ENCODE measurements at places on chromosomes 13 and 19.

- no peak for DNase-seq
Measured at GRCh38 chr13:65595916-65596315, 1634.2 kb downstream of the PCDH9 start.

- no peak for DNase-seq
Measured at GRCh38 chr19:2587001-2587719, 111.2 kb downstream of the GADD45B start.

GRCh38 chr13:61339054-61339621 lies 76.5 kb downstream of the PCDH20 start:
- DNase-seq, result no peak

GRCh38 chr19:5356428-5356827 lies 15.8 kb upstream of the PTPRS start:
- DNase-seq, result no peak

GRCh38 chr19:48742096-48742495 lies 1.7 kb upstream of the RASIP1 start:
- no peak for DNase-seq

- DNase-seq, result no peak
Measured at GRCh38 chr13:28412981-28413380, 81.9 kb downstream of the FLT1 start.

DNA sequence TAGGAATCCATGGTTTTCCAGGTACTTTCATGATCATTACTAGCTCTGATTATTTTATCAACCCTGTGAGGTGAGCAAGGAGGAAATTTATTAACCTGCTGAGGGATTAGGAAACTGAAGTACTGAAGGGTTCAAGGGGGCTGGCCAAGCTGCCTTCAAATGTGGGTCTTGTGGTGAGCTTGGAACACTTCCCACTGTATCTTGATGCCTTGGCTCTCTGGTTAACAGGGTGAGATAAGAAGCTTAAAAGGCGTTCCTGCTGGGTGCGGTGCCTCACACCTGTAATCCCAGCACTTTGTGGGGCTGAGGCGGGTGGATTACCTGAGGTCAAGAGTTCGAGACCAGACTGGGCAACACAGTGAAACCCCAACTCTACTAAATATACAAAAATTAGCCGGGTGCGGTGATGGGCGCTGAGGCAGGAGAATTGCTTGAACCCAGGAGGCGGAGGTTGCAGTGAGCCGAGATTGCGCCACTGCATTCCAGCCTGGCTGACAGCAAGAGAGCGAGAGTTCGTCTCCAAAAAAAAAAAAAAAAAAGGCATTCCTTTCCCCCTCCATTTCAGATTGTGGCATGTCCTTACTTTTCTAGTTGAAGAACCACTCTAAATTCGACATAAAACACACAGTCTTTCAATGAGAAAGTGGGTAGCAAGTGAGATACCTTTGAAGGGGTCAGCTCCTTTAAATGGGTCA lies 70.2 kb downstream of the KLF2 start:
- DNase-seq, result no peak

DNA sequence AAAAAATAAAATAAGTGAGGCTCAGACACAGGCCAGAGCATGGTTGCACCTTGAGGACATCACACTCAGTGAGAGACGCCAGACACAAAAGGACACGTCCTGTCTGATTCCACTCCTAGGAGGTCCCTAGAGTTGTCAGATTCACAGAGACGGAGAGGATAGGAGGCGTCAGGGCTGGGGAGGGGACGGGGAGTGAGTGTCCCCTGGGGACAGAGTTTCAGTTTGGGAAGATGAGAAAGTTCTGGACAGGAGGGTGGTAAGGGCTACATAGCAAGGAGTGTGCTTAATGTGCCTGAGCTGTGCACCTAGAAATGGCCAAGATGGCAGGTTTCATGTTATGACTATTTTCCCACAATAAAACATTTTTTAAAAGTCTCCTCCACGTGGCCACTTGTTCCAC lies 2.2 kb upstream of the GRIN3B start:
- no peak for DNase-seq

GRCh38 chr19:6717036-6717435 lies 3.4 kb downstream of the C3 start:
- DNase-seq, result no peak

DNA sequence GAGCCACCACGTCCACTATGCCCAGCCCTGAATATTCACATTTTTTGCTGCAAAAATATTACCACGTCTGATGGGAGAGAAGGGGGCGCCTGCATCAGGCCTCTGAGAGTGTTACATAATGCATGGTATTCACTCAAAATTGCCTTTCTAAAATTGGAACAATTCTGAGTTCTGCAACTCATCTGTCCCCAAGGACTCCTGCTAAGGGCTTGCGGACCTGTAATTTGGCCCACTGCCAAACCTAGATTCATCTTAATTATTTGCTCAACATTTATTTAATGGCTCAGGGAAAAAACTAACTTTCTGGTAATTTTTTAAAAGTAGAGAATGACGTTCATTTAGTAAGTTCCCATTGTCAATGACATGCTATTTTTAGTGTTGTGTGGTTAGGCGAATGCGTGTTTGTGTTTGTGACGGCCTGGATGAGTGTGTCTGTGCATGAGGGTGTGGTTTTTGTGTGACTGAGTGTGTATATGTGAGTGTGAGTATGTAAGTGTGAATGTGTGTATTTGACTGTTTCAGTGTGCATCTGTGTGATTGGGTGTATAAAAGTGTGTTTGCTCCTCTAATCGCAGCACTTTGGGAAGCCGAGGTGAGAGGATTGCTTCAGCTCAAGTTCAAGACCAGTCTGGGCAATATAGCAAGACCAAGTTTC lies 8.8 kb downstream of the INAFM1 start:
- no peak for DNase-seq

GRCh38 chr13:44061876-44062275 lies 182.2 kb downstream of the LACC1 start:
- no peak for DNase-seq

DNA sequence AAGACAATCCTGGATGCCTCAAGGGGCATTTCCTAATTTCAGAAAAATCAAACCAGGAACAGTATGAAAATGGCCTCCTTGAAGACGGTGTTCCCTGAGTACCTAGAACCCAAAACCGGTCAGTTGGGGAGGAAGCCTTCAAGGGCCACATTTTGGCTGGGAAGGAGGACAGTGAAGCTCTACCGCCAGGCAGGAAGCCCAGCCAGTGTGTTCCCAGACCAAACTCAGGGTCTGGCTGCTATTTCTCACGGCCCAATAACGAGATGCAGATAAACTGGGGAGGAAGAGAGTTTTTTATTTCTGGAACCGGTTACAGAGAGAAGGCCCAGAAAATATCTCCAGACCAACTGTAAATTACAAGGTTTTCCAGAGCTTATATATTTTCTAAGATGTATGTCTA lies 24.3 kb upstream of the CEACAM21 start:
- no peak for DNase-seq

- DNase-seq, result no peak
Measured at GRCh38 chr19:42196011-42197001, 21.2 kb downstream of the DEDD2 start.

DNA sequence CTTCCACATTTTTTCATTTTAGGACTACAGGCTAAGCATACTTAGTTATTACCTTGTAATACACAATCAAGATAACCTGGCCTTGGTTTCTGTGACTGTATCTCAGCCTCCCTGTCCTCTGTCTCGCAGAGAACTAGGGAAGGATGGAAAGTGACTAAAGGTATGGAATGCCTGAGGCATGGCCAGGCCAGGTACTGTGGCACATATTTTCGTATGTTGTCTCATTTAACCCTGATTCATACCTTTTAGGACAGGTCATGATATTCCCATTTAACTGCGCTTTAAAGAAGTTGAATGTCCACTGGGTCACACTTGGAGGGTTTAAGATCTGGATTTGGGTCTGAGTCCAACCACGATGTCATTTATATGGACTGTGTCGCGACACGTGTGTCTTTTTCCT lies 322.6 kb downstream of the SHISA2 start:
- DNase-seq, result no peak

GRCh38 chr13:23922005-23922932 lies 25.0 kb upstream of the C1QTNF9B start:
- DNase-seq, result no peak

DNA sequence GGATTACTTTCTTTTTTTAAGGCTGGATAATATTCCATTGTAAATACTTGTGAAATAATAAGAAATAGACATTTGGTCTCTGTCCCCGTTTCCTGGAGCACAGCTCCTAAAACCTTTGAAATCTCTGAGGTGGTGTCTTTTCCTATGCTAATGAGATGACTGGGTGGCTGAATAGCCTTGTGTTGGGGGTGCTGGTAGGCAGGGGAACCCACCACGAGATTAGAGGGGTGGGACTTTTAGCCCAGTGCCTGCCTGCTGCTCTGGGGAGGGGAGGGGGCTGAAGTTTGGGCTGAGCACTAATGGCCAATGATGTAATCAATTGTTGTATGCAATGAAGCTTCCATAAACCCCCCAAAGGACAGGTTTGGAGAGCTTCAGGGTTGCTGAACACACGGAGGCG lies 175.7 kb downstream of the FGF9 start:
- no peak for DNase-seq

GRCh38 chr13:29763436-29764180 lies 86.8 kb downstream of the UBL3 start:
- no peak for DNase-seq

DNA sequence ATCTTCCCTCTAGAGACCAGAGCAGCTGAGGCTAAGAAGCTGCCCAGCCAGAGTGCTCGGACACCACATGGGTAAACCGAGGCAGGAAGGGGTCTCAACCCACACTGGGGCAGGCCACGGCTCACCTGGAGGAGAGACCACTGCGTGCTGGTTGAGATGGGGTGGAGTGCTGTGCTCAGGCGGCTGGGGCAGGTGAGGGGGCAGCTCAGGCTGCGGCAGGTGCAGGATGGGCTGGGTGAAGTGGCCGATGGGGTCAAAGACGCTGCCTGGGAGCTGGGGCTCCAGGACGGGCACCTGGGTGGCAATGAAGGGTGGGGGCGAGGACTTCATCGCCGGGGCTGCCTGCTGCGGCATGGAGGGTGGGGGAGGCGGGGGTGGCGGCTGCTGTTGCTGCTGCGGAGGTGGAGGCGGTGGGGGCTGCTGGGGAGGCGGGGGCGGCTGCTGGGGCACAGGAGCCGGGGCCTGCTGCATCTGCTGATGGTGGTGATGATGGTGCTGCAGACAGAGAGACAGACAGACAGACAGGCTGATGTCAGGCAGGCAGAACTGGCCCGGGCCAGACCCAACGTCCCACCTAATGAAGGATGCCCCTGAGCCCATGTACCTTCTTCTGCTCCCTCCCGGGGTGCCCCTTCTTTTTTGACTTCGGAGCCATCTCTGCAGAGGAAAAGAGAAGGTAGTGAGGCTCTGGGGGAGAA lies 12.0 kb upstream of the EPHX3 start:
- no peak for DNase-seq

DNA sequence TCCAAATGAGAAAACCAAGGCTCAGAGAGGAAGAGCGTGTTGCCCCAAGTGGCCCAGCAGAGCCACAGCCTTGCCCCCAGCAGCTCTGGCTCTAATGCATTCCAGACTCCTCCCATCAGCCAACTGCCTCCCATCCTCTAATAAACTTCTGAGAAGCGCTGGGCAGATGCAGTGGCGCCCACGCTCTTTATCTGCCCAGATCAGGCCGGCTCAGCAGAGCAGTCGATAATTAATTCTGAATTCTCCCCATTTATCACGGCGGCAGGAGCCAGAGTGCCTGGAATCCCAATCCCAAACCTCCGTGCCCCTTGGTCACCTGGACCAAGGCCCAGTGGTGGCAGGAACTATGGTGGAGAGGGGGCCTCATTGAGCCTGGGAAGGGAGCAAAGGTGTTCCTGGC lies 13.9 kb downstream of the TINCR start:
- no peak for DNase-seq

- no peak for DNase-seq
Measured at GRCh38 chr13:41720839-41721561, 239.9 kb downstream of the VWA8 start.

DNA sequence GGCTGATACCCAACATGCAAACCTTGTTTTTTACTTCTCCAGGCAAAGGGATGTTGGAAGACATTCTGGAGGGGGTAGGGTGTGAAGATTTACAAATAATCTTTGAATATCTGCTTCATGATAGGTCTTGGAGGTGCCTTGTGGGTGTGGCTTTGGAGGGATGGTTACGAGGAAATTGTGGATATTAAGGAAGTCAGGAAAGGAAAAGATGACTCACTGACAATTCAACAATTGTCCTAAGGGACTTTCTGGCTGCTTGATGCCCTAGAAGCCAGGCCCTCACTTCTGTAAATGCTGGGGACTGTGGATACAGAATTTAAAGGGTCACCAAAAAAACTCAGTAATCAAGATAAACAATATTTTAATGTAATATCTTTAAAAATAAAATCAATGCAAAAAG lies 37.4 kb upstream of the ZNF527 start:
- DNase-seq, result no peak

DNA sequence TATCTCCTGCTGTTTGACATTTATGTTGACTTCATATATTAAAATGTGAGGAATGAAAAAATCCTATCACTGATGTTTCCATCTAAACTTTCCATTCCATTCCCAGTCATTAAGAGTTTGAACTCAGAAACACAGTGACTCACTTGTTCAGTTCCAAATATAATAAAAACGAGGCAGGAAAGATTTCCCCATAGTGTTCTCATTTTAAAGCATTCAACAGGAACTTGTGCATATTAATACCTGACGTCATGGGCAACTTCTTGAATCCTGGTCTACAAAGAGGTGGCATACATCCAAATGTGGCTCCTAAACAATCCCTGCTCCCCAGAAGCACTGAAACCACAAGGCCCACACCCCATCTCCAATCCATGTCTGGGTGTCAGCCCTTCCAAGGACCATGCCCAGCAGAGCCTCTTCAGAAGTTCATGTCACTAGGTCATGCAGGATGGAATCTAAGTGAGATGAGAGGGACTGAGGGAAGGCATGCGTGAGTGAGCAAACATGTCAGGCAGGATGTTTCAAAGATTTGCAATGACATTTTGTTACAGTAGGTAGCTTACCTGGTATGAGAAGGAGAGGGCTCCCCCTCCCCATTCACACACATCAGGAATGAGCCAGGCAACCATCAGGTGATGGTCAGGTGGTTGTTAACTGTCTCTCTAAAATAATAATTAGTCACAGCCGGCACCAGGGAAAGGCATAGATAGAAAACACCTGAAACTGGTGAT lies 9.4 kb upstream of the ERVV-2 start:
- no peak for DNase-seq

- no peak for DNase-seq
Measured at GRCh38 chr13:103839460-103839859, 773.2 kb upstream of the SLC10A2 start.

- DNase-seq, result no peak
Measured at GRCh38 chr19:5632657-5633056, 9.8 kb downstream of the SAFB start.

DNA sequence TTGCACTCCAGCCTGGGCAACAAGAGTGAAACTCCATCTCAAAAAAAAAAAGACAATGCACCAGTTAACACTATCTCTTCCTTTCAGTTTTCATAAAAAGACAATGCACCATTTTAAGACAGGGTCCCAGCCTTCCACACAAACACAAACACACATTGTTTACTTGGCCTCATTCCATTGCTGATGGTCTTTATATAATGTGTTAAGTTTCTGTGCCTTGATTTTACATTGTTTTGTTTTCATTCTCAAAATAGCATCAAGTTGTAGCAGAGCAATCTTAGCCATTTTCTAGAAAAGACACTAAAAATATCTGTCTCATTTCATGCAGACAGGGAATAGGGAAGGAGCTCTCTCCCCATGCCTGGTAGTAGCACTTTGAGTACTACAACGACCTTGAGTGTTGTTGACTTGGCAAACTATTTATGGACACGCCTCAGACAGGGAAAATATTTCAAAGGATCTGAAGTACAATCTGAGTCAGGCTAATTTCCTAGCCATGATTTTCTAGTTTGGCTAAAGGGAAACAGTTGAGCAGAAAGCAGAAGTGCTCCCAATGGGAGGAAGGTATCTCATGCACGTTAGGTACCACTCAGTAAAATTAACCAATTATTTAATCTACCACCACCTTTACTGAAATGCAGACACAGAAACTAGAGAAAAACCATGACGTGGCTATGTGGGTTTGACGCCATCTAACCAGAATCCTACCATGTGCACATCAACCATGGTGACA lies 120.6 kb downstream of the ABCC4 start:
- no peak for DNase-seq

Measured in stimulated activated CD8-positive, alpha-beta memory T cell treated with anti-CD3 and anti-CD28 coated beads, Interleukin-7, amount 100 ng/mL, for 4 hours (primary cell).